RWPE1 (cell line): ENCODE measurements at places on chromosomes 16 and 17.

- DNase-seq = no peak
Observed at GRCh38 chr16:80071964-80072456, 468.8 kb upstream of the DYNLRB2 start.

GRCh38 chr17:9402590-9403199 lies 172.9 kb downstream of the STX8 start:
- no peak for DNase-seq

GRCh38 chr16:57690782-57691471 lies 3.7 kb upstream of the DRC7 start:
- no peak for DNase-seq

GRCh38 chr16:23960081-23960885 lies 124.5 kb downstream of the PRKCB start:
- no peak for DNase-seq

GRCh38 chr16:22325598-22326368 lies 28.6 kb downstream of the POLR3E start:
- DNase-seq = no peak

- no peak for DNase-seq
Observed at GRCh38 chr17:70314506-70314905, 145.2 kb downstream of the KCNJ2 start.

DNA sequence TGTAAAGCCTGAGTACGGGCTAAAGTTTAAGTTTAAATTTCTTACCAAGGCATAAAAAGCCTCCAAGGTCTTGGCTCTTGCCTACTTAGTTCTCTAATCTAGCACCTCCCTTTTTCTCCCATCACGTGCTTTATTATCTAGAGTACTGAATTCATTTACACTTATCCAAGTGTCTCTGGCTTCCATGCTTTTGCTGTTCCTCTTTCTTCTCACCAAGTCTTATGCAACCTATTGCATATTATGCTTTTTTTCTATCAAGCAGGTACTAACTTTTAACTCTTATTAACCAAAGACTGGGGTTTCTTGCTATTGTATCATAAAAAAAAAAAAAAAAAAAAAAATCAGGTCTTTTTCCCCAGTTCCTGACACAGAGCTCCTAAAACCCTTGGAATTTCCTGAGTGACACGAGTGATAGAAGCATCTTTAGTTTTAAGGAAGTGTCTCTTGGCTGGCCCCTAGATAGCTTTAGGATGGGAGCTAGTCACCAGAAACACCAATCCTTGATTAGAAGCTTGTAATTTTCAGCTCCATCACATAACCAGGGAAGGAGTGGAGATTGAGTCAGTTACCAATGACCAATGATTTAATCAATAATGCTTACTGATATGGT lies 44.9 kb downstream of the SSH2 start:
- DNase-seq = no peak

DNA sequence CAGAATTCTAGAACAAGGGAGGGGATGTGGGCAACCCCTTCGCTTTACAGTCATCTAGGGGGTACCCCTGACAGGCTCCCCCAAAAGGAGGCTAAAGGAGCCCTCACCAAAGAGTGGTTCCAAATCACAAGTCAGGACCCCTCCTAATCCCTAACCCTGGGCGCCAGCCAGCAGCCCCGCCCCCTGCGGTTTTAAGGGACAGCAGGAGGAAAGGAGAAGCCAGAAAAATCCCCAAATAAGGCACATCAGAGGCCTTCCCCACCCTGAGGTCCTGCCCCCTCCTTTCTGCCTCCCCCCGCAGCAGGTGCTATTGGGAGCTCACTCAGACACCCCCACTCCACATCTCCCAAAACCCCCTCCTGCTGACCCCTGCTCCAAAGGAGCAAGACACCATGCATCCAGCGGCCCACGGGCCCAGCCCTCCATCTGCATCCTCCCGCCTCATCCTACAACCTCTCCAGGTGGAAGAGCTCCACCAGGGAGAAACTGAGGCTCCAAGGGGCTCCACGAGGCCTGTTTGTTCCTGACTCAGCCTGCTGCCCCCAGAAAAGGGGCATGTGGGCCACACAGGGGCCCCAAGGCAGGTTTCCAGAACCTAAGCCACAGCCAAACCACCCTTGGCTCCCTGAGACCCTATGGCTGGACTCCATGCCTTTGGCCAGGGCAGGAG lies 93.5 kb downstream of the GOSR1 start:
- no peak for DNase-seq

GRCh38 chr17:36496018-36496789 lies 9.7 kb downstream of the ZNHIT3 start:
- no peak for DNase-seq

DNA sequence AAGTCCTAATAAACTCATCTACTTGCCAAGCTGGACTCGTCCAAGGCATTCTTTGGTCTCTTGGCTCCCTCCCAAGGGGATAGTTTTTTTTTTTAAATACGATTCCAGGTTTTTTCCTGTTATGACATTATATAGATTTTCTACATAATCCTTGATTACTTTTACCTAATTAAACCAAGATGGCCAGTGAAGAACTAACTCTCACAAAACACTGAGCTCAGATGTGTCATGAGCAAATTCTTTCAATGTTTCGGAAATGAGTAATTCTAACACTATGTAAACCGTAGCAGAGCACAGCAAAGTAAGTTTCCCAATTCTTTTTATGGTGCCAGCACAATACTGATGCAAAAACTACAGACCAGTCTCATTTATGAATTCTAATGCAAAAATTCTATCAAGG lies 1.8 kb downstream of the ZNF23 start:
- DNase-seq = peak; percentile 66

- DNase-seq = no peak
Observed at GRCh38 chr17:7882629-7883028, 6.0 kb upstream of the CHD3 start.

DNA sequence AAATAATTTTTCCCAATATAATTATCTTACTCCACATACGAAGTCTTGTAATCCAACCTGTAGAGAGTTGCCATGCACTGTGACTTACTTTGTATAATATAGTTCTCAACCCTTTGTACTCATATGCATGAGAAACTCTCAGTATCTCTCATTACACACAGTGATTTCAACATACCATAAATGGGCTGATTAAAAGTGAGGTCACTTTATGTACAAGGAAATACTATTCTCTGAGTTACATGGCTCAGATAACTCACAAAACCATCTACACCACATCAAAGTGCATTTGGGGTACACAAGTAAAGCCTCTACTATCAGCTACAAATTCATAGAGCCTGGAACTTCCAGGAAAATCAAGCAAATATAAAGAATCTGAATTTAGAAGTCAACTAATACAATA lies 27.9 kb downstream of the SLFN12 start:
- no peak for DNase-seq

DNA sequence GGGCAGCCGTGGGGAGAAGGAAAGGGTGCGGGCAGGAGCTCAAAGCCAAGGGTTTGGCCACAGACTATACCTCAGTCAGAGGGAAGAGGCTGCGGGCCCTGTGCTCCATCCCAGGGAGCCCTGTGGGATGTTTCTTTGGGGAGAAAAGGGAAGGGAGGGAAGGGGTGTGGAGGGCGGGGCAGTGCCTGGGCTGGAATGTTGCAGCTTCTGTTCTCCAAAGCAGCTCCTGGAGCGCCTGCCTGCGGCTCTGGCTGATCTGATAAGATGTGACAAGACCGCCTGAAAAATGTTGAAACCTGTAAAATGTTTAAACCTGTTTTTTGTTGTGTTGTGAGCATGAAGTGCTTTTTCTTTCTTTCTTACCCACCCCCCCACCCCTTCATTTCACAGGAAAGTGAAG lies 32.8 kb downstream of the WNT3 start:
- no peak for DNase-seq

DNA sequence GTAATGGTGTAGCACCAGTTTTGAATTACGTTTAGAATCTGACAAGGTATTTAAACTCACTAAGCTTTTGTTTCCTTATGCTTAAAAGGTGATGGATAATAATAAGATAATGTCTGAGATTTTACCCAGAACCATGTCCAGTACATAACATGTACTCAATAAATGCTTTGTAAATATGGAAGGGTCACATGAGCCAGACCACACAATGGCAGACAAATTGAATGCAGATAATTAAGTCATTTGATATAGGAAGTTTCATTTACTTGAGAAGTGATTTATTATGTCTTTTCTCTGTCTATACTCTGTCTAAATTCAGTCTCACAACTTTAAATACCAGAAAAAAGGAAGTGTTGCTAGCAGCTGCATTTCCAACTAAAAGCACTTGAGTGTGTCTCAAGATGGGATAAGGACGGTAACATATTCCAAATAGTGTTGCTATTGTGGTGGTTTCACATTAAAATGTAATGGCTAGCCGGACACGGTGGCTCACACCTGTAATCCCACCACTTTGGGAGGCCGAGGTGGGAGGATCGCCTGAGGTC lies 52.5 kb upstream of the DHX40 start:
- DNase-seq = no peak

DNA sequence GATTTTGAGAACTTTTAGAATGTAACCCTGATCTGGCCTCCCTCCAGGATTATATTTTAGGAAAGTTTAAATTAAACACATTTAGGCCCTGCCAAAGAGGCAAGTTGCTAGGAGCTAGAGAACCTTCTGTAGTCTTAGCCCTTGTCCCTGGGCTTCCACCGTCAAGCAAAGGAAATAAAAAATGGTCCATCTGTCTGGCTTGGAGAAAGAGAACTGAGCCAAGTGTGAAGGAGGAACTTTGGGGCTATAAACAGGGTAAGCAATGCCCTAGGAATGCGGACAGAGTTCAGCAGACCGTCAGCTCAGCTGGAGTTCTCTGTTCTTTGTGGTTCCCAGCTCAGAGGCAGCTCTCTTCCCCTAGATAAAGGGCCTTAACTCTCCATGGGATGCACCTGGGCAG lies 29.6 kb downstream of the RCVRN start:
- DNase-seq = no peak

DNA sequence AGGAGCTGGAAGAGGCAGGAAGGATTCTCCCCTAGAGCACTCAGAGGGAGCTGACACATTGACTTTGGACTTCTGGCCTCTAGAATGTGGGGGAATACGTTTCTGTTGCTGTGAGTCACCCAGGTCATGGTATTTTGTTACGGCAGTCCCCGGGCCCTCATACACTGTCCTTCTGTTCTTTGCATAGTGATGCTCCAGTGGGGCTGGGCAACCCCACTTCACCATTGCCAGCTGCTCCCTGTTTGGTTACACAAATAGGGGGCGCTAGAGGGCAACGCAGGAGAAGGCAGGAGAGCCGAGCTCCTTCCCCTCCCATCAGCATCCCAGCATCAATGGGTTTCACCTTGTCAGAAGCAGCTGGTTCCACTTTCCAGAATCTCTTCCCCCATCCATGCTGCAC lies 257.7 kb upstream of the FOXF1 start:
- DNase-seq = no peak

- DNase-seq = no peak
Observed at GRCh38 chr17:79981090-79981489, 54.6 kb downstream of the TBC1D16 start.

- DNase-seq = no peak
Observed at GRCh38 chr17:72182371-72182873, 61.6 kb downstream of the SOX9 start.

GRCh38 chr17:60161598-60162330 lies 12.0 kb downstream of the CA4 start:
- no peak for DNase-seq

GRCh38 chr16:15604460-15605440 lies 38.2 kb downstream of the MARF1 start:
- DNase-seq = no peak

DNA sequence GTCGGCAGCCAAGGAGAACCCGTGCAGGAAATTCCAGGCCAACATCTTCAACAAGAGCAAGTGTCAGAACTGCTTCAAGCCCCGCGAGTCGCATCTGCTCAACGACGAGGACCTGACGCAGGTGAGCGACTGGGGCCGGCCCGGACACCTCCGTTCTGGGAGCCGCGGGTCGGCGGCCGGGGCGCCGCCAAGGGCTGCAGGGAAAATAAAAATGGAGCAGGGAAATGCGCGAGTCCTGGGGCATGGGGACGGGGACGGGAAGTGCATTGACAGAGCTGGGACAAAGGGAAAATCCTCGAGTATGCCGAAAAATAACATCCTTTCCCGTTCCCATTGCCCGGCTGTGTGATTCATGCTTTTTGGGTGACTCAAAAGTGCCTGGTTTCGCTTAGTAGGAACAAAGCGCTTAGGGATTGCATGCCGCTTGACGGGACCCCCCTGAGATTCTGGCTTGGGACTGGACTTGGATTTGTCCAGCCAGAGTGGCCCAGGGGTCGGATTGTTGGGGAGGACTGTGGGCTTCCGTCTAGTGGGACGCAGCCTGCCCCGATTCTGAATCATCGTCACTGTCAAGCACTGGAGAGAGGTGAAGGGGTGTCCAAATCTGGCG lies 699 bp downstream of the MPRIP start:
- DNase-seq = peak; percentile 44

- peak; percentile 54 for DNase-seq
Observed at GRCh38 chr16:30609002-30609925, 925 bp downstream of the ZNF689 start.

DNA sequence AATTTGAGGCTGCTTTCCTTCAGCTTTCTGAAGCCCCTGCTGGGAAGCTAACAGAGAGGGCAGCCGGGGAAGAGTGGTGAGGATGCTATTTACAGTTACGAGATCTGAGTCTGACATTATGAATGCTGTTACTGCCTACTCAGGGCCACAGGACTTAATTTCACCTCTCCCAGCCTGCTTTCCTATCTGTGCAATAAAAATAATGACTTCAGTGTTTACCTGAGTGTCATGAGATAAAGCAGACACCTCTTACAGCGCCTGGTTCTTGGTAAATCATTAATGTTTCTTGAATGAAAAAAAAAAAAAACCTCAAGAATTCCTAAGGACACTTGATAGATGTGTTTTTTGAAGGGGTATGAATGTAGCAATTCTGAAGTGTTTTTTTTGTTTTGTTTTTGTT lies 24.2 kb upstream of the CPHXL start:
- DNase-seq = no peak
